ENCODE measurements at places on chromosomes 5 and 9. TPM values are rescaled to one million over a fixed set of nuclear protein-coding genes. Genes with fewer than 3 reads are reported as not detected.

DNA sequence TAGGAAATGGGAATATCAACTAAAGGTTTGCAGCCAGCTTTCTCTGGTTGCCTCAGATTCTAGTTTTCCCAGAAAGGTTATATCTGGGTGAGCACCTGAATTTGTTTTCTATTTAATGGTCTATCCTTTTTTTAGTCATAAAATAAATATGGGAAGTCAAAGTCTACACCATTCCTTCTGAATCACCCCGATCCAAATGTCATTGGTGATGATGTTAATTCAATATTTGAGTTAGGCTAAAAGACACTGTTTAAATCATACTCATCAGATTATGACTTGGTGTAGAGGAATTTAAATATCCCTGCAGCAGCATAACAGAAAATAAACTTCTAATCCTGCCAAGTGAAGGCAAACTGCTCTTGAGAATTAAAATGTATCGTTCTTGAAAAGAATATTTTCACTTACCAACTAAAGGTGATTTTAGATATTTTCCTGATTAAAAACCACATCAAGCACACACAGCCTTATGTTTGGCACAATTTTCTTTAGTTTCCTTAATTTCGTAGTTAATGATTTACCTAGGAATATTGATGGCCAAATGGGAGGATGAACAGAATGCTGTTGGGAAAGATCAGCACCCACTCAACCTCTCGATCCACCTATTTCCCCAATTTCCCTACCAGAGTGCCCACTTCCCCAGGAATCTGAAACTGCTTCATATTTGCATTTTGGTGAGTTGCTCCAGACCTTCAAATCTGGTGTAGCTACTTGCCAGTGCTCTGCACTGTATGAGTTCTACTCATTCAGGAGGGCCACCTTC, 103.1 kb upstream of the TSLP start:
- no peak overlapping the region for H3K27ac ChIP-seq
- H3K4me3 ChIP-seq = no peak overlapping the region
- no peaks in the 10 kb centered on the region for H3K4me1 ChIP-seq
- H3K36me3 ChIP-seq = no peaks in the 10 kb centered on the region

- H3K27me3 ChIP-seq = no peaks in the 10 kb centered on the region
- no peak overlapping the region for H3K4me3 ChIP-seq
- no peaks in the 10 kb centered on the region for H3K36me3 ChIP-seq
- no peak for DNase-seq
- peaks cover 6% of the 10 kb centered on the region for H3K4me1 ChIP-seq
Observed at GRCh38 chr9:107768224-107768623, 278.7 kb upstream of the KLF4 start.

- DNase-seq = no peak
- H3K27ac ChIP-seq = no peak overlapping the region
- H3K27me3 ChIP-seq = no peaks in the 10 kb centered on the region
- no peak overlapping the region for H3K4me3 ChIP-seq
Observed at GRCh38 chr5:123700624-123701287, 188.8 kb downstream of the CSNK1G3 start.

The KLF4 gene
- 61.0 TPM for total RNA-seq

- DNase-seq = no peak
- H3K27me3 ChIP-seq = no peaks in the 10 kb centered on the region
- no peak overlapping the region for H3K4me3 ChIP-seq
- no peak overlapping the region for H3K27ac ChIP-seq
Observed at GRCh38 chr5:6202149-6202967, 176.0 kb downstream of the MED10 start.

The CCL27 gene
- total RNA-seq = not detected

DNA sequence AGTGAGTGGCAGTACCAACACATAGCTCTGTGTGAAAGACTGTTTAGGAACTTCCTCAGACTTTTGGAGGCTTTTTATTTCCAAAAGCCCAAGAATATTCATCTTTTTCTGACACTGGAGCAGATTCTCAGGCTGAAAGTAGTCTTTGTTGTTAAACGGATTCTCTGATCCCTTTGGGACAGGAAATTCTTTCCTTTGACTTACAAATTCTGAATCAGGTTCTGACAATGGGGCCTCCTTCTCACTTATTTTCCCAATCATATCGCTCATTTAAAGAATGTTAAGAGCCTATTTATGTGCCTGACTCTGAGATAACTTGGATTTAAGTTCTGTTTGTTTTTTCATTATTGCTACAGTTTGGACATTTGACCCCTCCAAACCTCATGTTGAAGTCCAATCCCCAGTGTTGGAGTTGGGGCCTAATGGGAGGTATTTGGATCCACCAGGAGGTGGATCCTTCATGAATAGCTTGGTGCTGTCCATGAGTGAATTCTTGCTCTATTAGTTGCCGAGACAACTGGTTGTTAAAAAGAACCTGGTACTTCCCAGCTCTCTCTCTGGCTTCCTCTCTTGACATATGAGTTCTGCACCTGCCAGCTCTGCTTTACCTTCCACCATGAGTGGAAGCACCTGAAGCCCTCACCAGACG, 4.1 kb upstream of the ADGRV1 start:
- no peaks in the 10 kb centered on the region for H3K36me3 ChIP-seq
- no peak for DNase-seq
- no peak overlapping the region for H3K27ac ChIP-seq
- peaks cover 36% of the 10 kb centered on the region for H3K27me3 ChIP-seq

DNA sequence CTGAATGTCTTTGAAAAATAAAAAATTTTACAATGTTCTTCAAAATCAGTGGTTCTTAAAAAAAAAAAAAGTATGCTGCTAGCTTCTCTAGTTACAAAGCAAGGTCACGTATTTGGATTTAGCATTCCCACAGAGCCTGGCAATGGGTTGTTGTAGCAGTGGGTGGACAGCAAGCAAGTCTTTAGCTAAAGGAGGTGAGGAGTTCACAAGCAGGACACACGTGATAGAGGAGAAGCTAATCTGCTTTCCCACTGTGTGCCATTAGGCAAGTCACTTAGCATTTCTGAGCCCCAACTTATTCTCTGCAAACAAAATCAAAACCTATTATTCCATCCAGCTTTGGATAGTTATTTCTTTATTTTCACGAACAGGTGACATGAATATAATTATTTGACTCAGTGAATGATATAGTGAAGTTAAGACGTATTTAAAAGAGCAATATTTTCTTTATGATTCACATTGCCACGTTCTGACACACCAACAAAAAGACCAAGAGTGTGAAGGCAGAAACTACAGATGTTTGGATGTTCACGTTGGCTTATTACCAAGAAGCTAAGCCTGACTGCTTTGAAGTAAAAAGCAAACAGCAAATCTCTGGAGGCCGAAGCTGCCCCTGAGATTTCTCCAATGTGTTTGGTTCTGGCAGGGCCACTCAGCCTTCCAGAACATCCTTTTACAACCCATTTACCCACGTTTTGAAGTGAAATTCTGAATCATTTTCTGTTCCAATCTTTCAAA, 612.1 kb upstream of the CDH6 start:
- DNase-seq = peak; percentile 82
- no peaks in the 10 kb centered on the region for H3K27me3 ChIP-seq
- no peaks in the 10 kb centered on the region for H3K36me3 ChIP-seq
- no peak overlapping the region for H3K27ac ChIP-seq
- H3K4me3 ChIP-seq = no peak overlapping the region

The CCIN gene
- not detected for total RNA-seq

GRCh38 chr5:167378894-167379723, 912.3 kb upstream of the WWC1 start:
- no peaks in the 10 kb centered on the region for H3K4me1 ChIP-seq
- no peaks in the 10 kb centered on the region for H3K27me3 ChIP-seq
- no peaks in the 10 kb centered on the region for H3K36me3 ChIP-seq

The SPATA31C1 gene
- total RNA-seq = not detected

All from lung (tissue), 17 donors.